ENCODE measurements at places on chromosomes 2 and 18.
A peak's percentile ranks its signal among the peaks of the same experiment; 100 is the strongest.

- DNase-seq: no peak
Observed at GRCh38 chr2:1595274-1595673, 149.0 kb downstream of the PXDN start.

DNA sequence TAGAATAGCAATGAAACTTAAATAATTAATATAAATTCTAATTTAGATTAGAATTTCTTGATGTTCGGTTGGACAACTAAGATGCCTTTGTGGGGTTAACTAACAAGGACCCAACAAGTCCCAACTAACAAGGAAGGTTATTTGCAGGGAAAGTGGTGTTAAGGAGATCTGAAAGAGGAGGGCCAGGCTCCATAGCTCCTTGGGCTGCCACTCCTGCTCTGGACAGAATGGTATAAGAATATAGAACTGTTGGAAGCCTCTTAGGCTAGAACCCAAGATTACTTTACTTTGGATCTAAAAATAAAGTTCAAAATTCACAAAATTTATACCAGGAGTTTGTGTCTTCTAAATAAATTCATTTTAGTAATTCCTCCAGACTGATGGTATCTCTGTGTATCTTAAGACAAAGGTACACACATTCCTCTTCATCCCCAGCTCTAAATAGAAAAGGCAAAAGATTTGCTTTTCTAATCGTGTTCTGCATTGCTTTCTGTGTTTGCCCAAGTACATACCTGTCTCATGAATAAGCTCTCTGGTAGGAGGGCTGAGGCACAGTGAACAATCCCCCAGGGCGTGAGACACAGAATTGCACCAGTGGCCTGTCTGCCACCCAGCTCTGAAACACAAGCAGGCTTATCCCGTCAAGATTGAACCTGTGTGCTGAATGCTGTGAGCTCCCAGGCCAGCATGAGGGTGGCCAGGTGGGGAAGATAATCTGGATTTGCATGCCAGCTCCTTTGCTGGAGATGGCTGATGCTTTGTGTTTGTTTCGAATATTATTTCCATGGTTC lies 176.0 kb downstream of the ACKR3 start:
- DNase-seq: no peak

- no peak for DNase-seq
Observed at GRCh38 chr2:170514140-170514539, 201.0 kb upstream of the SP5 start.

DNA sequence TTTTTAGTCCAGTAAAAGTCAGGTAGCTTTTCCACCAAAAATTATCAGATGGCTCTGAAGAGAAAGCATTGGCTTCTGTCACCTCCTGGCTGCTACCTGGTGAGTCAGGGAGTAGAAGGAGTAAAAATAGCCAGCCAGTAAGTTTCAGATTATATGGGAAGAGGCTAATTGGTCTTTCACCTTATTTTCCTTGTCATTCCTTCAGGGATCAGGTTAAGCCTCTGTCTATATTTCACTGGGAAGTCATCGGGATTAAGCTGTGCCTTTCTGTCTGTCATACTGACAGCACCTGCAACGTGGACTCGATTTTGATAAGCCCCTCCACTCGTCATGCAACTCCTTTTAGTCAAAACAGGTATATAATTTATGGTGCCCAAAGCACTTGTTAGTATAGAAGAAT lies 380.7 kb upstream of the CELF4 start:
- no peak for DNase-seq

- DNase-seq: no peak
Observed at GRCh38 chr2:5098286-5098685, 593.9 kb upstream of the SOX11 start.

- peak; percentile 41 for DNase-seq
Observed at GRCh38 chr2:240648650-240649275, 23.5 kb downstream of the GPR35 start.

Measured in GM13976 (cell line).